Foreskin fibroblast (primary cell): ENCODE measurements at places on chromosomes 16 and 17.
A peak's percentile ranks its signal among the peaks of the same experiment; 100 is the strongest.

DNA sequence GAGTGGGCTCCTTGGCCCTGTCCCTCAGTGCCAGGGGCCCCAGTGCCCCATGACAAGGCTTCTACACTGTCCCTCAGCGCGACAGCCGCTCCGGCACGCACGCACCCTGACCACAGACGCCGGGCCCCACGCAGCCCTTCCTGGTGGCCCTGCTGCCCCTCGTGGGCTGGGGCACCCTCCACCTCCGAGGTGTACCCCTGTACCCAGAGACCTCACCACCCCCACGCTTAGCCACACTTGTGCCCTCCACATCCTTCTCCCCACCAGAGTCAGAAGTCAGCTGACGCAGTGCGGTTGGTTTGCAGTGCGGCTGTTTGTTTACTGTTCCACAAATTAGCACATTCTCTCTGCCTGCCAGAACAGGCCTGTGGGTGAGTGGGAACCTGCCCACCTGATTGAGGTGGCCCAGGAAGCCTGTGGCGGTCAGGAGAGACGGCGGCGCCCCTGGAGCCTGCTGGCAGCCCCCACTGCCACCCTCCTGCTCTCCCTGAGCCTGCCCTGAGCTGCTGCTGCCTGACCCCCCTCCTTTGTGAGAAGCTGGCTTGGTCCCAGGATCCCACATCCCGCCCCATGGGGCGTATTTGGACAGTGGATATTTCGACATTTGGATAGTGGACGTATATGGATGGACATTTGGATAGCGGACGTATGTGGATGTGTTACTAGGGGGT, 38.0 kb upstream of the CDH15 start:
- no peak for DNase-seq

GRCh38 chr16:78220571-78220970, 121.1 kb downstream of the WWOX start:
- no peak for DNase-seq

- DNase-seq = no peak
Measured at GRCh38 chr16:16992975-16993765, 477.6 kb downstream of the XYLT1 start.

DNA sequence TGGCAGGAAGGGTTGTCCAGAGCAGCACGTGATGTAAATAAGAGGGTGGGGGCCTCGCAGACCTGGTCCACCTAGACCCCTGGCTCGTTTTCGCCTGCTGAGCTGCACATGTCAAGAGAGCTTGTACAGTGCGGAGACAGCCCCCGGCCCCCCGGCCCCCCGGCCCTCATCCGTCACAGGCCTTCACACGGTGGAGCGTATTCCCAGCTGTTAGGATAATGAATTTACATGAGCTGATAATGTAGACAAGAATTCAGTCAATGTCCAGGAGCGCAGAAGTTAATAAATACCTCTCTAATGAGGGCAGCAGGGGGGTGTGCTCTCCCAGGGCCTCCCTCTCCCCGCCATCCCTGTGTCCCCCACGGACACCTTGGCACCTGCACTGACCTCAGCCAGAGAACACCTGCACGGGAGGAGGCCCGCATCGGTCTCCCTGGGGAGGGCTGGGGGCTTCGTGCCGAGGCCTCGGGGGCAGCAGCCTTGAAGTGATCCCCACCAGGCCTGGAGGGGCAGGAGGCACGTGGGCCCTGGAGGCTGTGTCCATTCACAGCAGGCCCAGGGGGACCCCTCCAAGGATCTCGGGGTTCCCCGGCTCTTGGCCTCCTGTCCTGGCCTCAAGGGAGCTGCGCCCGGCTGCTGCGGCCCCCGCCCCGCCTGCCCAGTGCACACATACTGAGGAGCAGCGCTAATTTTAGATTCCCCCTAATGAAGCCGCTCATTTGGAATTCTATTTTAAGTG, 14.6 kb downstream of the GSE1 start:
- no peak for DNase-seq

DNA sequence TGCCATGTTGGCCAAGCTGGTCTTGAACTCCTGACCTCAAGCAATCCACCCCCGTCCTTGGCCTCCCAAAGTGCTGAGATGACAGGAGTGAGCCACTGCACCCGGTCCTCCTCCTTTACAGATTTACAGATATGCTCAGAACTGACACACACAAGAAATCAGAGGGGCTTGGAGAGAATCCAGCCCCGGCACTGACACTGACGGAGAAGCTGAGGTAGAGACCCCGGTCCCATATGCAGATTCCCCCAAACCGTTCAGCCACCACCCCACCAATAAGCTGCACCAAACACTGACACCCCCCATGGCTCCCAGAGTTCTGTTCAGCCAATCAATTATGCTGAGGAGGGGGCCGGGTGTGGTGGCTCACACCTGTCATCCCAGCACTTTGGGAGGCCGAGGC, 141.1 kb upstream of the RPH3AL start:
- DNase-seq = no peak

DNA sequence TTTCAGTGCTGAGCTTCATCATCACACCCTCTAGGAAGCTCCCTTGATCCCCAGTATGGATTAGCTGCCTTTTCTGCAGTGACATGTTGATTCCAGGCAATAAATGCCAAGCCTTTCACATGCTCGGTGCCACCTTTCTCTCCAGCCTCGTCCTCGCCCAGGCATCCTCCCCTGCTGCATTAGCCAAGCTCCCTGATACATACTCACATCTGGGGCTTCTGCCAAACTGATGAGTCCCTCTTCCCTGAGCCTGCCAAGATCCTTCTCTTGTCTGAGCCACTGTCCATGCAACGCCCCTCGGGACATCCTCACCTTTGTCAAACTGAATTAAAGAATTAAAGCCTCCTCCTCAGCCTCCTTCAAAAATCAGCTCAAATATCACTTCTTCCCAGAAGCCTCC, 538.5 kb upstream of the CDH11 start:
- no peak for DNase-seq

DNA sequence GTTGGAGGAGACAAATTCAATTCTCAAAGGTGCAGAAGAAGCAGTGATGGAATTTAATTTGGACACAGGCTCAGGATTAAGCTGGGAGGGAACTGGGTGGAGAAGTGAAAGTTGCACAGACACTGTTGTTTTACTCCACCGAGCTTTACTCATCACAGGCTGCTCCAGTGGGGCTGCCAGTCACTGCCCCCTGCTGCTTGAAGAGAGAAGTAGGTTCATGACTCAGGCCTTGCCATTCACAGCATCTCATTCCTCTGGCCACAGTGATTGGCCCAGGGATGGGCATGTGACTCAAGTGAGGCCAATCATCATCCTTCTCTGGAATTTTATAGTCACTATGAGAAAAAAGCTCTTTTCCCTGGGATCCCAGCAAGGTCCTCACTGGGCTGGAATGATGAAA, 11.8 kb downstream of the GNAO1 start:
- DNase-seq = no peak

GRCh38 chr17:32516450-32516849, 29.7 kb downstream of the CDK5R1 start:
- DNase-seq = no peak

GRCh38 chr17:61221181-61221580, 178.5 kb upstream of the TBX2 start:
- no peak for DNase-seq

- DNase-seq = no peak
Measured at GRCh38 chr17:65533056-65533745, 28.2 kb downstream of the AXIN2 start.

- peak; percentile 63 for DNase-seq
Measured at GRCh38 chr17:40553694-40554534, 11.4 kb downstream of the CCR7 start.

DNA sequence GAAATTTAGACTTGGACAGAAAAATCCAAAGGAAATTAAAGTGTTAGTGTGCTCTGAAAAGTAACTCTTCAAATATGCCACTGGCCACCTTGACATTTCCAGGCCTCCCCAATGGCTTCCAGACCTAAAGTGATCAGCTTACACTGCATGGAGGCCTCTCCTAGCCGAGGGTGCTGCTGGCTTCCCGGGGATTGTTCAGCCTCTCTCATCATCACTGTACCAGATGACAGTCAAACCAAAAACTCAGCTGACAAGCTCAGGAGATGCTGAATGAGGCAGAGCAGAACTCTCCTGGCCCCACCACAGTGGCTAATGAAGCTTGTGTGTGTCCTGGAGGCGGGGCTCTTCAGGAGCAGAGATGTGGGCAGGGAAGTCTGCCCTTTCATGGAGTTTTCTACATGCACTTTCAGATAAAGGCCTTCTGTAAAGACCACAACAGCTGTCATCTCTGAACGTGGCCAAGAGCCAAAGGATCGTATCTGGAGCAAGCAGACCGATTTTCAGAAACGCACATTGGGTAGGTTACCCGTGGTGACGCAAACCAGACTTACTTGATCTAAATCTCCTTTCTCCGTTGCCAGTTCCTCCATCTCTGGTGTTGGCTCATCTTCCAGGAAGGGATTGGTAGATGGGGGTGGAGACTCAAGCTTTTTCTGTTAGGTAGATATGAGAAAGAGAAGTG, 113.3 kb downstream of the VPS53 start:
- peak; percentile 59 for DNase-seq

- no peak for DNase-seq
Measured at GRCh38 chr16:31371619-31372484, 16.9 kb downstream of the ITGAX start.

DNA sequence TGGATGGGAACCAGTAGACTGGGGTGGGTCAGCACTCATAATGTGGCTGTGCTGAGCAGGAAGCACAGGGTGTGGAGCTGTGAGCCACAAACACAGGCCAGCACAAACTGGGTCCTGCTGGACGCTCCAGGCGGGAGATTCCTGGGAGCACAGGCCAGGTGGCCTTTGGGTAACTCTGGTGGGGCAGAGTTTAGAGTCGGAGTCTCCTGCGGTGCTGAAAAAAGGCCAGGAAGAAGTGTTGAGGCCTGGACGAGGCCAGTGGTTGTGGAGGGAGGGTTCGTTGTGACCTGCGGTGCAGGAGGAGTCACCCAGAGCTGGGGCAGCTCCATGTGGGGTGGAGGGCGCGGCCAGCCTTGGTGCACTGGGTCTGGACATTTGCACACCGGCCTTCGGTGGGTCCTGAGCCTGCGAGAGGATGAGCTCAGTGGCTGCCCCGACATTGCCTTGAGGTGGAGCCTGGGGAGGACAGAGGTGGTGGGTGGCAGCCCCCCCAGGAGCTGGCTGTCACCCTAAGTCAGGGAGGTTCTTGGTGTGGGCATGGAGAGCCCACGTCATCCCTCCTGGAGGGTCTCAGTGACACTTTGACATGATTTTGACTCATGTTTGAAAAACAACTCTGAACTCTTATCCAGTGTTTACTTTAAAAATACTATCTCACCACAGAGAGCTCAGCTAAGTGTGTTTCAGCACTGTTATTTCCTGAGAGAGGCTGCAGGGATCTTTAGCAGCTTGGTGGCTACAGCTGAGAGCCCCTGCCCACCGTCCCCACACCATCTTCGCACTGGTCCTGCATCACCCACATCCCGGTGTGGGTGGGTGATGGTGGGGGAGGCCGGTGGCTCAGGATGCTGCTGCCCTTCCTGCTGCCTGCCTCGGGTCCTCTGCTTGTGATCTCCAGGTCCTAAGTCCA, 98.7 kb downstream of the NPIPB11 start:
- DNase-seq = peak; percentile 29

- DNase-seq = no peak
Measured at GRCh38 chr17:63997341-63998048, 656 bp upstream of the PRR29 start.

DNA sequence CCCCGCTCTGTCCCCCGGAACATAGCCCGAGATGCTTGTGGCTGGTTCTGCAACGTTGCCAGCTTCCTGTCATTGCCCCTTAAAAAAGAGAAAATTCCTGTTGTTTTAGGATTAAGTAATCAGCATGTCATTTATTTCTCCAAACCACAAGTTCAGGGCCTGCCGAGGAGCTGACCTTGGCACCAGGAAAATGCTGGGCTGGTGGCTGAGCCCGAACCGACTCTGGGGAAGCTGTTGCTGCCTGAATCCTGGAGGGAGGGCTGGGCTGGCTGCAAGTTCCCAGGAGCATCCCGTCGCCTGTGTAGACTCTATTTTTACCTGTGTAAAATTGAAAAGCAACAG, 130.9 kb upstream of the FOXF1 start:
- DNase-seq = peak; percentile 32

DNA sequence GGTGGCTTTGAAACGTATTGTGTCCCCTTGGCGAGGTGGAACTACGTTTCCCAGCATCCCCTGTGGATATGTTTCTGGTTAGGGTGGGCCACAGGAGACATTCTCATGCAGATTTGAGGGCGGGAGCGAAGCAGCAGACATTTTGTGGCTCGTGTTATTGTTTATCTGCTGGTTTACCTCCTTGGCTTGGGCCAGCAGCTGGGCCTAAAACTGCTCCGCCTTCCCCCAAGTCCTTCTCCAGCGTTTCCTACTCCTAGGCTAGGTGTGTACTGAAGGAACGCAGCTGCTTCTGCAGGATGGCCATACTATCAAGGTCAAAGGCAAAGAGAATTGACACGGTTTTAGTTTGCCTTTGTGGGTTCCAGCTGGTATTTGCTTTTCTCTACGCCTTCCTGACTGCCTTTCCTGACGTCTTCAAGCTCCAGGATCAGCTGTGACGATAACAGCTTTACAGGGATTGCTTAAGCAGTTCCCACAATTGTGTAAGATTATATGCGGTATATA, 17.2 kb upstream of the WSB1 start:
- no peak for DNase-seq

DNA sequence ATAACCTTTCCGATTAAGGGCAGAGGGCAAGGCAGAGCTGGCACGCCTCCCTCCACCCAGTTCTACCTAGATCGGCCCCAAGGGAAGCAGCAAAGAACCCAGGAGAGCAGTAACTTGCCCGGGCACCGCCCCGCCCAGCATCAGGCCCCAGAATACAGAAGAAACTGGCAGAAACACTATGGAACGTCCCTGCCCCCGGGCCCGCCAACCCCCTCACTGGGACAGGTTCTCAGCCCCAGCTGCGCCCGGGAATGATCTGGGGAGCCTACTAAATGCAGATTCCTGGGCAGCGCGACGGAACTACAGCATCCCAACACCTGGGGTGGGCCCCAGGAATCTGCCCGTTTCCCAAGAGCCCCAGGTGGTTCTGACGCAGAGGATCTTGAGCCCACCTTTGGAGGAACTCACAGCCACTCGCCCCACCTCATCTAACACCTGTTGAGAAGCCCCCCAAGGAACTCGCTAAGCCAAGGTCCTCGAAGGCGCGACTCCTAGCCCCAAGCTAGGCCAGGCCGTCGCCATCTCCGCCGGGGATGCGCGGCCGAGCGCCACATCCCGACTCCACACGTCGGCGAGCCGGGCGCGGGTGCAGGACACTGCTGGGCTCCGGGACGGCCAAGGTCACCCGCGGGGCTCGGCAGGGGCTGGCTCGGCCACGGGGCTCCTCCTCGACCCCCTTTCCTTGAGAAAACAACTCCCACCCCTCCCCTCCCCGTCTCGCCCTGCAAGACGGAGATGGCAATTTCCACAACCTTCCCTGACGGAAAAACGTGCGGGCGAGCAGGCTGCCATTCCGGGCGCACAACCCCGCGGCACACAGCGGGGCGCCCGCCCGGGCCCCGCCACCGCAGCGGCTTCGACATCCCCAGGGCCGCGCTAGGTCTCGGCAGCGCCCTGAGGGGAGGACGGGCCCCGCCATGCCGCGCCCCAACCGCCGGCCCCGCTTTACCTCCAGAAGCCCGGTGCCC, 913 bp downstream of the CDIP1 start:
- no peak for DNase-seq

- DNase-seq = peak; percentile 86
Measured at GRCh38 chr16:47644166-47644565, 183.0 kb downstream of the PHKB start.
